ENCODE measurements at places on chromosomes 5 and 9. TPM values are rescaled to one million over a fixed set of nuclear protein-coding genes. Genes with fewer than 3 reads are reported as not detected.
A peak's percentile ranks its signal among the peaks of the same experiment; 100 is the strongest.

GRCh38 chr9:8389531-8389930, 590.0 kb upstream of the DMAC1 start:
- DNase-seq, result no peak

The TPPP gene
- not detected for total RNA-seq

DNA sequence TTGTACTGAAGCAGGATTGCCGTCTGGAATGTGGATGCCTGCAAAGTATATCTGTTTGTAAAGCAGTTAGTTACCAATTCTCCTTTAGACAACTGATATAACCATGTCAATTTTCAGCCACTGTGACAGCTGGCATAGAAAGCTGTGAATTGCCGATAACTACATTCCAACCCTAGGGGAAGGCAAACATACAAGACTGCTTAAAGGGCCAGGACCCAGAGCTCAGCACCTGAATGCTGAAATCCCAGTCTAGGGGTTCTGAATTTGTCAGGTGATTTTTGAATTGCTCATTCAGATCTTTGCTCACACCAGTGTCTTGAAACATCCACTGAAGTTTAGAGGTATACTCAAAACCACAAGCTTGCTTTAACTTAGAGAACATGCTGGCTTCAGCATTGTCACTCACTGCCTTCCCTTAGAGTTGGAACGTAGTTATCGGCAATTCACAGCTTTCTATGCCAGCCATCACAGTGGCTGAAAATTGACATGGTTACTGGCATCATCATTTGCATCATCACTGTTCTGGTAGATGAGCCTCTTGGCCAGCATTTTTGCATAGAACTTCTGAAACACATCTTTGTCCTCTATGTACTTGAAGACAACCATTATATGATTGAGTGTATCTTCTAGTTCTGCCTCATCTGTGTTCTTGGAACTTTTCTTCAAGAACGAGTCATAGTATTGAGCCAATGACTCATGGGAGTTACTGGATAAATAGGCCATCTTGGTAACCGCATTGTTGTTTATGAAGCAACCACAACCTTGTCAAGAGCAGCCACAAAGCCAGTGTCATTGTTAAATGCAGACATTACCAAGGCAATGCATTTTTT, 82.1 kb downstream of the CCDC192 start:
- no peak for DNase-seq

GRCh38 chr5:68086857-68087256, 128.7 kb upstream of the PIK3R1 start:
- no peak for DNase-seq

- no peak for DNase-seq
Observed at GRCh38 chr5:136350343-136350742, 15.0 kb downstream of the TRPC7 start.

The UBQLN1 gene
- 179 TPM for total RNA-seq

- no peak for DNase-seq
Observed at GRCh38 chr9:3498691-3499090, 27.1 kb downstream of the RFX3 start.

The DCAF10 gene
- total RNA-seq, result 20.8 TPM

GRCh38 chr5:120446901-120447300, 17.2 kb upstream of the PRR16 start:
- DNase-seq, result no peak

- no peak for DNase-seq
Observed at GRCh38 chr5:131706281-131706680, 71.3 kb upstream of the RAPGEF6 start.

DNA sequence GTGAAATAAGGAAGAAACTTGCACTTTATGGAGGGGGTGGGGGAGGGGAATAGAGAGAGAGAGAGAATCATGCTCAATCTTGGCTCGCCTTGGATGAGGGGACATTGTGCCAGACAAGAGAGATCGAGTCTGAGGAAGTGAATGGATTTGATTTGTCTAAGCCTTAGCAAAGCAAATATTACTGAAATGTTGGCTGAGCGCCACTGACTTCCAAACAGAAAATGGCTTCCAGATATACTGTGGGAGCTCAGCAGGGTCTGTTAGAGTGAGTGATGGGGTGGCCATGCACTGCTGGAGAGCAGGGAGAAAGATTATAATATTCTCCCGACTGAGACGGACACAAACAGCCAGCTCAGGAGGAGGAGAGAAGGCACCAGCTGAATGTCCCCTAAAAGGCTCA, 34.5 kb downstream of the BRINP1 start:
- DNase-seq, result no peak

DNA sequence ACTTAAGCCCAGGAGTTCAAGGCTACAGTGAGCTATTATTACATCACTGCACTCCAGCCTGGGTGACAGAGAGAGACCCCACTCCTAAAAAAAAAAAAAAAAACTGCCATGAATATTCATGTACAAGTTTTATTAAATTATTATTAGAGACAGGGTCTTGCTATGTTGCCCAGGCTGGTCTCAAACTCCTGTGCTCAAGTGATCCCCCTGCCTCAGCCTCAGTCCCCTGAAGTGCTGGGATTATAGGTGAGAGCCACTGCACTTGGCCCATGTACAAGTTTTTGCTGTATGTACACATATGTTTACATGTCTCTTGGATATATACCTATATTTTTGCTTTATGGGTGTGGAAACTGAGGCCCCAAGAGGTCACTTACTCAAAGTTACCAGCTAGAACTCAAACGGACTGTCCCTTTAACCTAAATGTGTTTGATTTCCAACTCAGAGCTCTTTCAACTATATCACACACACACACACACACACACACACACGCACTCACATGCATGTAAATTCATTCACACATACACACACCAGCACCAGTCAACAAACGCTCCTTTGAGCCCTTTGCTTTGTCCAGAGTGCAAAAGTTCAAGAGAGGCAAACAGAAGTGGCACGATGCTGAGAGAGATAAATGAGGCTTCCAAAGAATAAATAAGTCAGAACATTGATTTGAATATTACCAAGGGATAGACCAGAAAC, 42.3 kb upstream of the STRBP start:
- DNase-seq, result no peak

DNA sequence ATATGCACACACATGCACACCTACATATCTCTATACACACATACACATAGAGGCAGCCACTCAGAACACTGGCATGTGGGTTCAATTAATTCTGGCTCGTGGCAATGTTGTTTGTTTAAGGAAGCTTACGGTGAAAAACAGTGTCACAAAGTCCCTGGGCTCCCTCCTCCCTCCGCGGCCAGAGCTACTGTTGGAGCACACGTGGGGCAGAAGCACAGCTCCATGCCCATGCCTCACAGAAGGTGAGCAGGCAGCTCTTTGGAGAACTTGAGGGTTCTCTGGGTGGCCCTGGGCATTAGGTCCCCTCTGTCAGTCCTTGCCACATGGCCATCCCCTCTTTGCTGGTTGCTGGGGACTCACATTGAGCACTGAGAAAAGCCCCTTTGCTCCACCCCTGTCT, 107.5 kb downstream of the GADD45G start:
- DNase-seq, result no peak

DNA sequence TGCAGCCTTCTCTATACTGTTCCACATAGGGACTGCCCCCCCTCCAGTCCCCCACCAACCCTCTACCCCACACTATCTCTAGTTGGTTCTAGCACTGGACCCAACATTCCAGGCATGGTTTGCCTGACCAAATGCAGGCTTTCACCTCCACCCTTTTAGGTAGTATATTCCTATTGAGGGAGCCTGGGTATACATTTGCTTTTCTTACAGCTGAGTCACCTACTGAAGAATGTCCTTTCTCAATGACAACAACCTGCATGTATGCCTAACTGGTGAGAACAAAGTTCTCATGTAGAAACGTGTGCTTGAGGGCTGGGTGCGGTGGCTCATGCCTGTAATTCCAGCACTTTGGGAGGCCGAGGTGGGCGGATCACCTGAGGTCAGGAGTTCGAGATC, 8.2 kb downstream of the TNIP1 start:
- DNase-seq, result no peak

DNA sequence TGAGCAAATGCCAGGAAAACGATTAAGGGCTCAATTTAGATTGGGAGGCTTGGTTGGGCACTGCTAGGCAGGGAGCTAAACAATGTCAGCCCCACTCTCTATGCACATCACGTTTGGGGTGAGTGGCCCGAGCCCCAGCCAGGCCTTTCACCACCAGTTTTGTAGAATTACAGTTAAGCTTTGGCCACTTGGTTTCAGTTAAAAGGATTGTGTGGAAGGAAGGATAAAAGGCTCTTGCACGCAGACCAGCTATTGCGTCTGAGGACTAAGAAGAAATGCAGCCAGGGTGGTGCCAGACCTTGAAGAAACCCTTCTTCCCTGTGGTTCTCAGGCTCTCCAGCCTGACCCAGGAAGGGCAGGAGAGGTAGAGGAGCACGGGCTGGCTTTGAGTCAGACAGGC, 125.3 kb upstream of the SLC44A1 start:
- no peak for DNase-seq

DNA sequence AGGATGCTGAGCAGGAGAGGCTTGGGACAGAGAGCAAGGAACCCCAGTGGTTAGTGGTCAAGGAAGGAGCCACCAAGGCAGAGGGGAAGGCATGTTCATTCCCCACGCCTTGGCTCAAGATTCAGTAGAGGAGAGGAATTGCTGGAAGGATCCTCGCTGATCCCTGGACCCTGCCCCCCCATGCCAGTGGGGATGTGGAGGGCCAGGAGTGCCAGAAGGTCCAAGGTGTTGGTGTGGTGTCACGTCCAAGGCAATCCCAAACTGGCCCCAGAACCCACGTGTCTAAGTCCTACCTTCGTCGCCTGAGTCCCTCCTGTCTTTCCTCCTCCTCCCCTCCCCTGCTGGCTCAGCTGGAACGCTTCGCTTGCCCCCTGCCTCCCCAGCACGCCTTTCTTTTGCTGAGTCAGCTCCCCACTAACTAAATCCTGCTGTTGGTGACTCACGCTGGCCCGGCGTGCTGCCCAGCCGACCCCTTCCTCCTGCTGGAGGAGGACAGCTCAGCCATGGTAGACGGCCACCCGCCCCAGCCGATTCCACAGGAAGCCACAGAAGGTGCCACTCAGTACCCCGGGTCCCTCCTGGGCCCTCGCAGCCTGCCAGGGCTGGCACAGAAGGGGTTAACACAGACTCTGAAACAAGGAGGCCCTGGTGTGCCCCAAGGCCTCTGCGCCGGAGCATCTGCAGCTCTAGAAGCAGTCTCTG, 37.6 kb upstream of the ORM1 start:
- no peak for DNase-seq

The CER1 gene
- total RNA-seq, result not detected

DNA sequence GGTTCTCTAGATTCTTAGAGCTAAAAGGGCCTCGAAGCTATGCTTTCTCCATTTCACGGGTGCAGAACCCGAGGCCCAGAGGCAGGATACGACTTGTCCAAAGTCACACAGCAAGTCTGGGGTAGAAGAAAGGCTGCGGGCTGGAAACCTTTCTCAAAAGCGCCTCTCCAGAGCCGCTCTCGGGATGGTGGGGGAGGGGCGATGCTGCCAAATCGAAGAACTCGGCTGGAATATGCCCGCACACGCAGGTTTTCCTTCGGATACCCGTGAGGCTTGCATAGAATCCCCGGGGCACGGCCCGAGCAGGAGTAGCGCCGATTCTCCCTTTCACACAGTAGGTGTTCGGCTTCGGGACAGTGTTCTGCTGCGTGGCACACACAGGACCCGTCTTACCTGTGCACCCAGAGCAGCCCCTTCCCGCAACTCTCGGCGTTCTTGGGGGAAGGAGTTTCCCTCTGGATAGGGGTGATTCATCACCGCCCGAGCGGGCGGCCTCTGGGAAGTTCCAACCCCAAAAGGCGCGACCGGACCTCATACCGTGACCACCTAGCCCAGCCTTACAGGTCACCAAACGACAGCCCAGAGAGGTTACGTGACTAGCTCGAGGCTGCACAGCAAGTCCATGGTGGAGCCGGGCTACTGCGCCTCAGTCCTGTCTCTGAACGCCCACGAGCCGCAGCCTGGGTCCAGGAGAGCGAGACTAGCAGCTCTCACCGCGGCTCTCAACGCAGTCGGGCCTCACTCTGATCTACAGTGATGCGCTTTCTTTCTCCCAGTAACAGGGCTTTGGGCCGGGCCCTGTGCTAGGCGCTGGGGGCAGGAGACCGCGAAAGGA, 4.1 kb downstream of the PAX5 start:
- DNase-seq, result peak; percentile 32

DNA sequence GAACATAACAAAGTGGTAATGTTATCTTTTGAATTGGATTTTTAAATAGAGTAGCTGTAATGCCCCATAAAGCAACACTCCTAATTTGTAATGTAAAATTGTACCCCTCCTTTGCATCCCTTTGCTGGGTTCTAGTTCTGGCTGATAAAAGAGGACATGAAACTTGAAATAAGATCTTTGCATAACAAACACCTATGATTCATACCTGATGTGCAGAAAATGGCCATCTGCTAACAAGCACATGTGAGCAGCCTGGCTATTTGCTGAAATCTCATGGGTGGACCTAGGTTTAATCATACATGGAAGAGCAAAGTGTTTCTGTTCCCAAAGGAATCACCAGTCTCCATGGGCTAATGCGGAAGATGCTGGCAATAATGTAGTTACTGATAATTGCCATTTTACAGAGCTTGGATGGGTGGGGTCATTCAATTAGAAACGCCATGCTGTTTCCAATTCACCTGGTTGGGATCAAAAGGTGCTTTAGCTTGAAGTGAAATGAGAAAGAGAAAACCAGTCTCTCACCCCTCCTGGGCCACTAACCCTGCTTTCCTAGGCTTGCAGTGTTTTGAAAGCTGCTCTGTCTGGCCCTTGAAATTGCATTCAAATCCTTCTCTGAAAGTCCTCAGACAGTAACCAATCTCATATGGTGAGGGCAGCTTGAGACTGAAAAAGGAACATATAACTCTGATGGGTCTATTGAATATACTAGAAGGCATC, 585.1 kb downstream of the TLE4 start:
- DNase-seq, result no peak

DNA sequence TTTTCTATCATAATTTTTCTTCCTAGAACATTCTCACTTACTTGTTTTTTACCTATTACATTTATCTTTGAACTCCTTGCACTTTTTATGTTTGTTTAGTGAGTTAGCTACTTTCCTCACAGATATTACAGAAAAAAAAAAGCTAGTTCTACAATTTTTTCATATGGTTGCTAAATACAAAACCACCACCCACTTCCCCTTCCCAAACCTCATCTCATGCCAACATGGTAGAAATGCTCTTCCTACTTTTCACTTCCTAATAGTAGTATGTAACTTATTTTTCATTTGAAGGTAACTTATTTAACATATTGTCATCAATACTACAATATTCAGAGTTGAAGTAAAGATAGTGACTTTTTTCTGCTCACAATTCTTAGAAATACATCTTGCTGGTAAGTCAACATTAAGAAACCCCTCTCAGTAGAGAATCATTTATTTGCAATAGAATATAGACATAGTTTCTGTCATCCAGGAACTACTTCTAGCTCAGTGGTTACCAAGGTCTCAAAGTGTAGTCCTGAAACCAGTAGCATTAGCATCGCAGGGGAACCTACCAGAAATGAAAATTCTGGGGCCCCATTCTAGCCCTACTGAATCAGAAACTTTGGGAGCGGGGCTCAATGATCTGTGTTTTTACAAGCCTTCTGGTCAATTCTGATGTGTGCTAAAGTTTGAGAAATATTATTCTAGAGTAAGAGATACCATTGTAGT, 1124.6 kb downstream of the DTWD2 start:
- DNase-seq, result no peak

DNA sequence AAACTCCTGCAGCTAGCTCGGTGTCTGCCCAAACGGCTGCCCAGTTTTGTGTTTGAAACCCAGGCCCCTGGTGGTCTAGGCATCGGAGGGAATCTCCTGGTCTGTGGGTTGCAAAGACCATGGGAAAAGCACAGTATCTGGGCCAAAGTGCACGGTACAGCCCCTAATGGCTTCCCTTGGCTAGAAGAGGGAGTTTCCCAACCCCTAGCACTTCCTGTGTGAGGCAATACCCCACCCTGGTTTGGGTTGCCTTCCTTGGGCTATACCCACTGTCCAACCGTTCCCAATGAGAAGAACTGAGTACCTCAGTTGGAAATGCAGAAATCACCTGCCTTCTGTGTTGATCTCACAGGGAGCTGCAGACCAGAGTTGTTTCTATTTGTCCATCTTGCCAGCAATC, 41.8 kb downstream of the CAVIN4 start:
- no peak for DNase-seq

The PCDHB15 gene
- not detected for total RNA-seq

All from OCI-LY7 (cell line).